ENCODE measurements at places on chromosomes 1 and 21.

- DNase-seq: no peak
Measured at GRCh38 chr1:10050611-10051010, 17.9 kb downstream of the UBE4B start.

GRCh38 chr21:33619726-33620125, 21.8 kb downstream of the CRYZL1 start:
- no peak for DNase-seq

GRCh38 chr1:115654663-115655305, 13.0 kb downstream of the VANGL1 start:
- no peak for DNase-seq

- DNase-seq: peak; percentile 58
Measured at GRCh38 chr1:202144402-202145067, at the start of gene ARL8A. Gene ARL8A, minus strand, starts transcription at chr1:202144737. Its CDS starts 165 bp downstream, at chr1:202144572.

DNA sequence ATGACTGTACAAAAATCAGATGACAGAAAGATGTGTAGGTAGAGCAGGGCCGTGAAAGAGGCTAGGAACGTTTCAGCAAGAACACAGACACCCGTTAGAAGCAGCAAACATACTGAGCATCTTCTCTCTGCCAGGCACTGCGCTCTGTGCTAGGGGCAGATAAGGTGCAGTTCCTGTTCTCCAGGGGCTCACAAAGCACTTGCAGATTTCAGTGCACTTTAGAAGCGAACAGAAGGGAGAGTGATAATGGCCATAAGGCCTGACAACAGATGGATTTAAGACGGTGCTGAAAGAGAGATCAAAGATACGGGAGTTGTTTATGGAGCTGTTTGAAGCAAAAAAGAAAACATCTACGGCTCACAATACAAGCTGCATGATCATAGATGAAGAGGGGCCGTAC, 200.3 kb upstream of the FOXD3 start:
- DNase-seq: no peak

DNA sequence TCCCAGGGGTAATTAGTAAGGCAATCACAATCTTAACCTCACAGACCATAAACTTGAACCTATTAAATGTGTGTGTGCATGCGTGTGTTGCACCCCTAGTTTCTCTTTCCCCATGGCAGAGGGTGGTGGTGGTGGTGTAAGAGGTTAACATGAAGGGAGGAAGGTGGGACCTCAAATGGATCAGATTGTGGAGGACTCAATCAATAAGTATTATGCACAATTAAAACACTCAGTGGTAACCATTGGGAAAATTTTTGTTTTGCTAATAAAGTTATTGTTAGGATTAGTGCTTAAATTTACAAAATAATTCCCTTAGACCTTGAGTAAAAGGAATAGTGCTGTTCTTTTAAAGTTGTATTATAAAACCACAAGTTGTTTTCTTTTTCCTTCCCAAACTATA, 283.0 kb downstream of the OLFM3 start:
- no peak for DNase-seq

DNA sequence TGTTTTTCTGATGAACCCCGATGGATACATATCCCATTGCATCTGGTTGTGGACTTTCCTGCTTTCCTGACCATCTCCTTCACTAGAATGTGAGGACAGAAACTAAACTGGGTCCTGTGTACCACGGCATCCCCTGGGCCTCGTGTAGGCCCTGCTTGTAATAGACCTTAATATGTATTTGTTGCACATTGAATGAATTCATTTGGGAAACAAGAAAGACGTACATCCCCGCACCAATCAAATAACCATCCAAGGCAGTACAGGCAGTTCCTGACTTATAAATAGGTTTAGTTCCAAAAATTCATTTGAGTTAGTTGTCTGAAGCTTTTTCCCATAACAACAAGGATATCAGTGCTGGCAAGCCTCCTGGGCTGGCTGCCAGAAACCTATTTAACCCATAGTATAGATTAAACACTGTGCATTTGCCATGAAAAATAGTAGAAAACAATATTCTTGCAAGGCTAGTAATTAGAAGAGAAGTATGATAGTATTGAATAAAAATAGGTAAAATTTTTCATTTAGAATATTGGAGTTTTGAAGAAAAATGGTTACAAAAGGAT, 81.8 kb upstream of the CD34 start:
- DNase-seq: no peak

DNA sequence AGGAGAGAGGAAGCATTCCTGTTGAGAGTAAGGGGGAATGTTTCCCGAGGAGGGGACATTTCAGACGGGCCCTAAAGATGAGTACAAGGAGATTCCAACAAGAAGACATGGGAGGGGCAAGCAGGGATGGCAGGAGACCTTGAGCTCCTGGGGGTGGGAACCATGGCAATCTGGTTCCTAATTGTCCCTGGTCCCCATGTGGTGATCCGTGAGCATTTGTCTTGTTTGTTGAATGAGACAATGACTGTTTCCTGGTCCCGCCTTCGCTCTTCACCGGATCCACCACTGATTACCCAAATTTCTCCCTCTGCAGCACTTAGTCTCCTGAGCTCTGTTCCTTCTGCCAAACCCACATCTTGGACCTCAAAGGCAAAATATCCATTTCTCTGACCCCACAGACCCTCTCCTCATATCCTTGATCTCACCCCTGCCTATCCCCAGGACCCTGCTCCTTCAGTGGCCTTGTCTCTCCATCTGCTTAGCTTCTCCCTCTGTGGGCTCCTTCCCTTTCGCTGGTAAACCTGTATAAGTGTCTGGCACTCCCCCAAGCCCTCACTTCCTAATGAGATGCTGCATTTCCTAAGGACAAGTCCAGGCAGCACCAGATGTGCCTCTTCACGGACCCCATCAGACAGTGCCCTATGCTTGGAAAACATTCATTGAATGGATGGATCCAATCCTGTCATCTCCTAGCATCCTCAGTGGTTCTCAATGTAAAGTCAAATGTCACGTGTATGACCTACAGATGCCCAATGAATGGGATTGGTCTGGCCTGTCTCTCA, 8.3 kb upstream of the CSF1 start:
- DNase-seq: no peak

DNA sequence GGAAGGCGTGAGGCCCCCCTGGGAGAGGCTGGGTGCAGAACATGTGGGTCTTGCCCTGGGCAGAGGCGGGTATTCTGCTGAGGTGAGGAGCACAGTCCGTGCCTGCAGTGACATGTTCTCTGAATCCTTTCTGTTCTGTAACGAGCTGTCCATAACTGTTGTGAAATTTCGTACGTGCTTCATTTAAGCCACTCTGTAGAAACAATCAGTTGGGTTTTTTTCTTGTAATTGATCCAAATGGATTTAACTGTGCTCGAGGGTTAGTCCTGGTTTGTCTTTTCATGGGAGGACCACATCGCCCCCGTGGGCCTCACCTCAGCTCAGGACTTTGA, 45.4 kb upstream of the DIP2A start:
- DNase-seq: no peak

GRCh38 chr1:28640766-28641165, 2.1 kb downstream of the TAF12 start:
- peak; percentile 47 for DNase-seq

- no peak for DNase-seq
Measured at GRCh38 chr1:214044438-214045214, 56.9 kb downstream of the PROX1 start.

DNA sequence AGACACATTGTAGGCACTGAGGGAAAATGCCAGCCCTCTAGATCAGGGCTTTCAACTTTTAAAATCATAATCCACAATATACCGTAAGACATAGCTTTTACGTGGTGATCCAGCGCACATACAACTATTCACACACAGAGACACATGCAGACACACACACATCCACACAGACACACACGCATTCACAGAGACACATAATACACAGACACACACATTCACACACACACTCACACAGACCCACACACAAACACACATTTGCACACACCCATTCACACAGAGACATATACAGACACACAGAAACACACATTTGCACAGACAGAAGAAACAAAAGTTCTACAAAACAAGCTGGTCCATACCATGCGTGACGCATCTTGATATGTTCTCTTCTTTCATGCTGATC, 244.5 kb downstream of the RHOU start:
- DNase-seq: no peak

DNA sequence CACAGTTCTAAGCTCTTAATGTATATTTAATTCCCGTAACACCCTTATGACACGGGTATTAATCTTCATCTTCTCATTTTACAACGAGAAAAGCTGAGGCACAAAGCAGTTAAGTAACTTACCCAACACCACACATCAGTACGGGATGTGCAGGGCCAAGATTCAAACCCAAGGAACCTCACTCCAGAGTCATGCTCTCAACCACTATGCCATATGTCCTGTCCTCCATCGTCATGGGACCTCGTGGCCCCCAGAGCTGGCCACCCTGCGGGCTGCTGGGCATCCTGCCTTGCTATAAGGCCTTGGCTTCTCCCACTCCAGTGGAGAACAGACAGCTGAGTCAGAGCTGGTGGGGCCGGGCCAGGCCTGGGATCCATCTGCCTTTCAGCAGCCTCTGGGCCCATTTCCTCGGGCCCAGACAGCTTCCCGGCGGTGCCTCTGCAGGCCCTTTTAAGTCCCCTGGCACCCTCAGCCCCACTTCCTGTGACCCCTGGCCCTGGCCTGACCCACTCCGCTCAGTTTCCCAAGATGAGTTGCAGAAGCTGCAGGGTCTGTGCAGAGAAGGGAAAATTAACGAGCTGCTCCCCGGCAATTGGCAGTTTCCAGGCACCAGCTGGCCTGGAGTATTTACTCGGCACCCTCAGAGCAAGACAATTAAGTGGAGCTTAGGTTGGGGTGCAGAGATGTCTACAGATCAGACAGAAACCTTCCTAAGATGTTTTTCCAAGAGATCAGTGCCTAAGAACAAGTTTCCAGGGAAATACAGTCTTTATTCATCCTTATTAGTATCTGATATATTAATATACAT, 98.2 kb downstream of the EPHB2 start:
- DNase-seq: no peak

GRCh38 chr21:14361958-14362357, 21.0 kb downstream of the HSPA13 start:
- DNase-seq: no peak

DNA sequence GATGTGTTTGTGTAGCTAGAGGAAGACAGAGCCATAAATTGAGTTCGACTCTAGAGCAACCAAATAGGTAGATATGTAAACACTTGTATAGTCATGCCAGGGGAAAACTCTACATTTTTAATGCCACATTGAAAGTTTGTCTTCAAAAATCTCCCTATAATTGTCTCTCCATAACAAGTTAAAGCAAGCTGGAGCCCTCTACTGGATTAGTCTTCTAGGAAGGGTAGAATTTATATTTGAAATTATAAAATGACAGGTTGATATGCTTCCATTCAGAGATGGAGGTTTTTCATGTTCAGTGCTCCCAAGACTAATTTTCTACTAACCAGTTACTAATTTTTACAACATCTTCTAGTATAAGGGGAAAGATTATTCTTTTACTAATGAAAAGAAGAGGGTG, 13.1 kb upstream of the COL24A1 start:
- no peak for DNase-seq

GRCh38 chr1:41045740-41046139, 24.2 kb upstream of the SLFNL1 start:
- DNase-seq: no peak

- DNase-seq: no peak
Measured at GRCh38 chr21:45122432-45123132, 48.2 kb downstream of the ADARB1 start.

GRCh38 chr1:81157686-81158085, 643.0 kb upstream of the ADGRL2 start:
- no peak for DNase-seq

GRCh38 chr1:153525088-153525728, 10.6 kb downstream of the S100A6 start:
- no peak for DNase-seq

- no peak for DNase-seq
Measured at GRCh38 chr1:24379733-24380315, 33.8 kb downstream of the STPG1 start.

- DNase-seq: no peak
Measured at GRCh38 chr1:82920418-82921248, 1078.3 kb downstream of the TTLL7 start.

DNA sequence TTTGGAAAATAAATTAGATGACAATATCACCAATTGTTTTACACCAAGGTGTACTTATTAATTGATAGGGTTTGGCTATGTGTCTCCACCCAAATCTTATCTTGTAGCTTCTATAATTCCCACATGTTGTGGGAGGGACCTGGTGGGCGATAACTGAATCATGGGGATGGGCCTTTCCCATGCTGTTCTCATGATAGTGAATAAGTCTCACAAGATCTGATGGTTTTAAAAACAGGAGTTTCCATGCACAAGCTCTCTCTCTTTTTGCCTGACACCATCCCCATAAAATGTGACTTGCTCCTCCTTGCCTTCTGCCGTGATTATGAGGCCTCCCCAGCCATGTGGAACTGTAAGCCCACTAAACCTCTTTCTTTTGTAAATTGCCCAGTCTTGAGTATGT, 131.0 kb upstream of the LMO4 start:
- no peak for DNase-seq

GRCh38 chr1:115280064-115280463, 58.0 kb downstream of the NGF start:
- DNase-seq: no peak

DNA sequence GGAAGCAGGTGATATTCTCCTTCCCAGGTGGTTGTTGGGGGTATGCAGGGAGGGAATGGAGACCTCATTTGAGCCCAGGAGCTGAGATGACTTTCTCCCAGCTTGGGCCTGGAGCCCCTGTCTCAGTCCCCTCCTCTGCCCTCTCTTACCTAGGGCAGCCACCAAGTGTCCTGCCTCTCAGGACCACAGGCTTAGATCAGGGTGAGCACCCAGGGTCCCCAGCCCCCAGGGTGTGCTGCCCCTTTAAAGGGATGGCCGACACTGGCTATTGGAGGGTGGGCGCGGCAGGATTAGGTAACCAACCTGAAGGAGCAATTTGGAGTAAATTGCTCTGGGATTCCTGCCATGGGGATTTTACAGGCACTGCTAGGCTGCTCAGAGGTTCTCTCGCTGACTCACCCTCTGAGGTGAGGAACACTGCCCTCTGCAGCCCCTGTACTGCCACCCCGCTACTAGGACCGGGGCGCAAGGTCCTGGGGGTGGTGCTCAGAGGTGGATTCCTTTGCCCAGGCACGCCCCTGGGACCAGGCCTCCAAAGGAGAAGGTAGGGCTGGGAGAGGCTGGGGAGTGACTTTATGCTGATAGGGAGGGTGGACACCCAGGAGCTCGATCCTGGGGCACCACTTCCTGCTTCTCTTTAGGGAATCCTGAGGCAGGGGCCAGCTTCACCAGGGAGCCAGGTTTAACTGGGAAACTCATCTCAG, 1.5 kb downstream of the RPS6KA1 start:
- DNase-seq: no peak

GRCh38 chr1:110559157-110559556, 40.2 kb upstream of the KCNA10 start:
- no peak for DNase-seq

- DNase-seq: no peak
Measured at GRCh38 chr1:233460692-233461091, 133.2 kb downstream of the MAP3K21 start.

Measured in stimulated activated naive CD4-positive, alpha-beta T cell (primary cell).